ENCODE measurements at places on chromosomes 2 and 18. TPM values are rescaled to one million over a fixed set of nuclear protein-coding genes. Genes with fewer than 3 reads are reported as not detected.

Gene CD8A
- total RNA-seq = 2.9 TPM

Gene TEX44
- total RNA-seq = not detected

Gene GKN2
- total RNA-seq = not detected

Gene LINC00305
- total RNA-seq = not detected

Gene TMEM200C
- total RNA-seq = 0.06 TPM

Gene CLEC4F
- 0.72 TPM for total RNA-seq

Gene ARHGAP25
- 6.8 TPM for total RNA-seq

Gene KLHL14
- 0.09 TPM for total RNA-seq

Gene POTEC
- not detected for total RNA-seq

Gene PIGN
- 32.2 TPM for total RNA-seq

Gene M1AP
- not detected for total RNA-seq

Gene COLEC12
- total RNA-seq = 46.1 TPM
